Lung microvascular endothelial cell (primary cell): ENCODE measurements at places on chromosomes 2 and 18.

DNA sequence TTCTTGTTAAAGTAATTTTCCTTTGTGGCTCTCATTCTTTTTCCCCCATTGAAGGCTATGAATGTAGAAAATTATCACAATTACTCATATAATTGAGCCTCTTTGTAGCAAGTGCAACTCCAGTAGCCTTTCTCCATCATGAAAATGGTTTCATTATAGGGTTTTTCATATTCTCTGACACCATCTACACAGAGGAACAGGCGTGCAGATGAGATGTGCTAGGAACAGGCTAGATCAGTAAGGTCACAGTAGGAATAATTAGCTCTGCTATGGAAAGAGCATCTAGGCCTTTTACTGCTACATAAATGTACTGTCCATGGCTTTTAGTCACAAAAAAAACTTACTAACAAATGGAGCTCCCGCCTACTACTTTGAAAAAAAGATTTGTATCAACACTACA, 12.6 kb upstream of the DLX1 start:
- DNase-seq, result no peak

GRCh38 chr2:217736776-217737550, 265.8 kb downstream of the TNS1 start:
- no peak for DNase-seq

DNA sequence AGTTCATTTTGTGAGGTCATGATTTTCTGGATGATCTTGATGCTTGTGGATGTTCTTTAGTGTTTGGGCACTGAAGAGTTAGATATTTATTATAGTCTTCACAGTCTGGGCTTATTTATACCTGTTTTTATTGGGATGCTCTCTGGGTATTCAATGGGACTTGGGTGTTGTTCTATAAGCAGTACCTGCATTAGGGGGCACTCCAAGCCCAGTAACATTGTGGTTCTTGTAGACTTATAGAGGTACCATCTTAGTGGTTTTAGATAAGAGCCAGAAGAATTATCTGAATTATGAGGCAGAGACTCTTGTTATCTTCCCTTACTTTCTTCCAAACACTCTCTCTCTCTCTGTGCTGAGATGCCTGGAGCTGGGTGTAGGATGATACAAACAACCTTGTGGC, 470.0 kb downstream of the PIK3C3 start:
- DNase-seq, result no peak

DNA sequence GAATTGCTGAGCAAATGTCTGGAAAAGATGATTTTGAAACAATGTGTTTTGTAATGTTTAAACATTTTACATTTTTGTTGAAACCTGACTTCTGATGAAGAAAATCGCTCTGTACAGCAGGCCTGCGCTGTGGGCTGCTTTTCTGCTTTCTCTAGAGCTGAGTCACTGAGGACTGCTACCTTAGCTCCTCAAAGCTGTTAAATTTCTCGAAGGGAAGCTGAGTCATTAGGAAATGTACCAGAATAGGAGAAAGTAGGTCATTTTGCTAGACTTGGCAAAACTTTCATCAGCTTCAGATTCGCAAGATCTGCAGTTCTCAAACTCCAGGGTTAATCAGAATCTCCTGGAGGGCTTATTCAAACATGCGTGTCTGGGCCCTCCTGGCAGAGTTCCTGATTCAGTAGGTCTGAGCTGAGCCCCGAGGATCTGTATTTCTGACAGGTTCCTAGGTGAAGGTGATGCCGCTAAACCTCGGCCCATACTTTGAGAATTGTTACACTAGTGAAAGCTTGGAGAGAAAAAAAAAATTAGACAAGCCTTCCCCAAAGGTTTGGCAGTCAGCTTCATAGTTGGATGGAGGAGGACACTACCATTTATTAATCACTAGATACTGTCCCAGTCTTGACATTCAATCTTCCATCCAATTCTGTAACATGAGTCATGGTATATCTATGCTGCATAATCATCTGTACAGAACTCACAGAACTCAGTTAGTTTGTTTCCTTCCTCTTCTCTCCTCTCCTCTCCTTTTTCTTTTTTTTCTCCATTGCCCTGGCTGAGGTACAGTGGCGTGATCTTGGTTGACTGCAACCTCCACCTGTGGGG, 297.6 kb downstream of the PARD3B start:
- DNase-seq, result peak; percentile 16

GRCh38 chr2:128604045-128604444, 285.4 kb upstream of the HS6ST1 start:
- no peak for DNase-seq

DNA sequence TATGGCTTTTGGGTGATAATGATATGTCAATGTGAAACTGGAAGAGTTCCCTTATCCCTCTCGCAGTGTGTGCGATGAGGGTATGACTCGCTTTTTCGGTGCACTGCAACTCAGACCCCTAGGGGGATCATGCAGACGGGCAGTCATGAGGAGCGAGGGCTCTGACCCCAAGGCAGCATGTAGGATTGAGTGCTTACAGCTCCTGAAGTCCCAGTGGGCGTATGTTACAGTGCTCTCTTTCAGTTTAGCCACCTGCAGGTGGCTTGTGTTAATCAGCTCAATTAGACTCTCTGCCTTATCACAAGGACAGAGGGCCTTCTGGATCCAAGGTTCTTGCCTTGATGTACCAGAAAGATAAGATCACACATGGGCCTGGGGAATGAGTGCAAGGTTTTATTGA, 1269.9 kb upstream of the GYPC start:
- no peak for DNase-seq

DNA sequence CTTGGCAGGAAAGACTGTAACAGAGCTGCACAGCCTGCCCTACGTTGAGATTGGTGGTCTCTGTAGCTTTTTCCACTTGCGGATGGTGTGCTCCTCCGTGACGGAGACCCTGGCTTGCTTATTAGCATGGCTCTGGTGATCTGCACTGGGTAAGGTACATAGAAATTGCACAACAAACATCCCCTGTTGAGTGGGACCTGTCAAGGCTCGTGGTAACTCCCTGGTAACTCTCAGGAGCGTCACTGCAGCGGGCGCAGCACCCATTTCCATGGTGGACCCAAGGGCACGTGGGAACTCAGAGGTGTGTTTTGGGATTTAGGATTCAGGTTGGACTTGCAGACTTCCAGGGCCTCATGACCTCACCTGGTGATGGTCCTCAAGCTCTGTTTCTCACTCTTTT, 1.1 kb downstream of the TRAF3IP1 start:
- DNase-seq, result no peak

DNA sequence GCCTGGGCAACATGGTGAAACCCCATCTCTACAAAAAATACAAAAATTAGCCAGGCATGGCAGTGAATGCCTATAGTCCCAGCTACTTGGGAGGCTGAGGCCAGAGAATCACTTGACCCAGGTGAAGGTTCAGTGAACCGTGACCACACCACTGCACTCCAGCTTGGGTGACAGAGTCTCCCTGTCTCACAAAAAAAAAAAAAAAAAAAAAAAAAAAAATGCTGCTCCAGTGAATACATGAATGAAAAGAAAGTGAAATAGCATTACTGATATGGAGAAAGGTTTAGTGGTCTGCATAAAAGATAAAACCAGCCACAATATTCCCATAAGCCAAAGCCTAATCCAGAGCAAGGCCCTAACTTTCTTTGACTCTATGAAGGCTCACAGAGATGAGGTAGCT, 44.5 kb downstream of the METTL8 start:
- DNase-seq, result no peak

GRCh38 chr18:10927286-10927992, 221.9 kb downstream of the PIEZO2 start:
- peak; percentile 71 for DNase-seq

GRCh38 chr2:39136799-39137198, 15.9 kb upstream of the SOS1 start:
- DNase-seq, result no peak

DNA sequence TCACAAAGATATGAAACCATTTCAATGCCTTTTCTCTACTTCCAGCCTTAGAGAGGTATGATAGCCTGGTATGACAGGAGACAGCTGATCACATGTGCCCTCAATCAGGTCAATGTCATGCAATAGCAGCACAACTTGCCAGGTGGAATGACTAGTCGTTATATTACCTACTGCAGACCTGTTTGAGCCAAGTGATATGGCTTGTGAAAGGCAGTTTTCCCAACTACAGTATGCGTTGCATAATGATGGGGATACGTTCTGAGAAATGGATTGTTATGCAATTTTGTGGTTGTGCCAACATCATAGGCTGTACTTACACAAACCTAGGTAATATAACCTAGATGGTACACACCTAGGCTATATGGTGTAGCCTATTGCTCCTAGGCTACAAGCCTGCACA, 262.8 kb downstream of the ICOS start:
- DNase-seq, result no peak

DNA sequence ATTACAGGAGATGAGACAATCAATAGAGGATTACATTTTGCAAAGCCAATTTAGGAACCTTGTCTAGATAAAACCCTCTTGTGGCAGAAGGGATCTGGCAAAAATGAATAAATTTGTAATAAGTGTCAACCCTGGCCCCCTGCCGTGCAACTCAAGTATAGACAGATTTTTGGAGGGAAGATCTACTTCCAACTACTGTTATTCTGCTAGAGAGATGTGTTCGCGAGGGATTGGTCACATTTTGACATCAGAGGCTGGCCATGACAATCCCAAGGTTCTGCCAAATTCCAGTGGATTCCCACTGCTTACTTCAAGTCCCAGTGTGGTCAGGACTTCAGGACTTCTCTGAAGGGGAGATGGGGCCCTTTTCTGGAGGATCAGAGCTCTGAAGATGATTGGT, 192.6 kb downstream of the SH3RF3 start:
- peak; percentile 29 for DNase-seq

GRCh38 chr2:101330253-101330933, 21.9 kb upstream of the RNF149 start:
- DNase-seq, result peak; percentile 91

GRCh38 chr18:39799006-39799405, 2156.0 kb upstream of the PIK3C3 start:
- peak; percentile 4 for DNase-seq

DNA sequence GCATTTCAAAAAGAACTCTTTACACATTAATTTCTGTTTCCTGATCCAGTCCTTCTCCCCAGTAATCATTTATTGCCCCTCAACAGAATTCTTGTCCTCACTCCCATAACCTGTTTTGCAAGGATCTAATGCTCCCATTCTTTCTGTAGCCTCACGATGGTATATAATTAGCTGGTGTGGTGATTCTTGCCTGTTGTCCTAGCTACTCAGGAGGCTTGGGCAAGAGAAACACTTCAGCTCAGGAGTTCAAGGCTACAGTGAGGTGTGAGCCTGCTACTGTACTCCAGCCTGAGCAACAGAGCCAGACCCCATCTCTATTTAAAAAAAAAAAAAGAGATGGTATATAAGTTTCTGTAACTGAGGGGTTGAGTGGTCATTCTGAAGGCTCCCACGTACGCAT, 7.7 kb upstream of the TRAPPC8 start:
- no peak for DNase-seq

- no peak for DNase-seq
Measured at GRCh38 chr2:114192362-114192761, 250.1 kb upstream of the DPP10 start.

GRCh38 chr2:68594041-68594440, 49.3 kb upstream of the PROKR1 start:
- DNase-seq, result peak; percentile 53

DNA sequence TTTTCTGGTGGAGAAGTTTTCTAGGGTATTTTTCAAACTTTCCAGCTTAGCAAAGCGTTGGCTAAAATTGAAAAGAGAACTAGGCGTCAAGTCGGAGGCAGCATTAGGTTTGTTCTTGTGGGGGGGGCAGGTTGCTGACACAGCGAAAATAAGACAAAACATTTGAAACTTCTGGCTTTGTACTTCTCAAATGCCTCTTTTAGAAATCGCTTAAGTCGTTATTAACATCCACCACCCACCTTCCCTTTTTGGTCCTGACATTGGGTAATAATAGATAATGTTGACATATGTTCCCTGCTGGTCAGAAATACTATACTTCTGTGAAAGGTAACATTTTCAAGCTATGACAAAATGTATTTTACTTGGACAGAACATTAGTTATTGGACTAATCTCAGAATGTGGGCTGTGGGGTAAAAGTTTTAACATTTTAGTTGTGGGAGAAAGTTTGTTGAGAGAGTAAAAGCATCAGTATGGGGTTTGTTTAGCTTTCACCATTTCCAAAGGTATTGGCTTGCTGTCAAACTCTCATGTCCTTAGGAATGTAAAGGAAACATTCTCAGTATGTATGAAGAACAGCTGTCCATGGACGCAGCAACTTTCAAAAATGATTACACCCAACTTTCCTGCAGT, 88.1 kb upstream of the ZEB2 start:
- DNase-seq, result no peak

DNA sequence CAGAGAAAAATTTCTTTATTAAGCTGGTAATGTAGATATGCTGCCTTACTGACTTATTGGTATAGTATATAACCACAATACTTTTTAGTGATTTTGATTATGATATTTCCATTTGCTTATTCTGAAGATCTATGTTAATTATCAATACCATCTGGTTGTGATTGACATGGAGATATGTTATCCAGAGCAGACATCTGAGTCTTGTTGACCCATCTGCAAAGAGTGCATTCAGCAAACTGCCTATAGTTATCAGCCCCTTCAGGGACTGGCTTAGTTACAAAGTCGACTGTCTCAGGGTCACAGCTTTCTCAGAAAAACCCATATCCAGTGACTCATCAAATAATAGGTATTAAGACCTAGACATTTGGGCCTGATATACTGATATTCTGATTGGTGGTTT, 475.7 kb downstream of the DSC3 start:
- no peak for DNase-seq

- DNase-seq, result no peak
Measured at GRCh38 chr2:126748929-126749518, 93.1 kb downstream of the GYPC start.

DNA sequence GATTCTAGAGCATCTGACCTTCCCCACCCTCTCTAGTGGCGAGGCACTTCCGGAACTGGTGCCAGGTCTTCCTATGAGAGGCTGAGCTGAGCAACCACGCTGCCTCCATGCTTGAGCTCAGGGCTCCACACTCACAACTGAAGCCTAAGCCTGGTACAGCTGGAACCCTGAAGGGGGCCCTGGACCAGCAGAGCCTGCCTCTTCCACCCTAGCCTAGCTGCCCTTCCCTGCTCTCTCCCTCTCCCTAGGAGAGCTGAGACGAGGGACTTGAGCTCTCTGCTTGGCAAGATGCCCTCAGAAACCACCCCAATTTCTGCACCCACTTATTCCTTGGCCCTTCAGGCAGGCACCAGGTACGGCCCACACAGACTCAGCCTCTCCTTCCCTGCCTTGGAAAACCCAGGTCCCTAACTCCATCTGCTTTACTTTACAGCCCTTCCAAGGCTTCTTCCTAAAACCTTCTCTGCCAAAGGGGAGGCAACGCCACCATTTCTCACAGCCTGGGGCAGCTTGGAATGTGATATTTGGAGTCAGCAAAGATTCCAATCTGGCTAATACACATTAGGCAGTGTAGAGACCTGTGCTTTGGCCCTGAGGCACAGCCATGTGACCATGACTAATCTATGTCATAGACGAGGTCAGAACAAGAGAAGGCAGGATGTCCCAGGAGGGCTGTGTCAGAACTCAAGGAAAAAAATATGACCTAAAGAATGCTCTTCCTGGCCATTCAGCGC, 18.8 kb downstream of the COX7A2L start:
- peak; percentile 77 for DNase-seq

GRCh38 chr2:178927173-178927572, 120.0 kb upstream of the TTN start:
- DNase-seq, result peak; percentile 6
